ENCODE measurements at places on chromosomes 12 and 14.

- no peak for DNase-seq
Measured at GRCh38 chr14:102275866-102276265, 29.1 kb downstream of the MOK start.

GRCh38 chr14:87041290-87042020 lies 951.5 kb downstream of the GALC start:
- no peak for DNase-seq

DNA sequence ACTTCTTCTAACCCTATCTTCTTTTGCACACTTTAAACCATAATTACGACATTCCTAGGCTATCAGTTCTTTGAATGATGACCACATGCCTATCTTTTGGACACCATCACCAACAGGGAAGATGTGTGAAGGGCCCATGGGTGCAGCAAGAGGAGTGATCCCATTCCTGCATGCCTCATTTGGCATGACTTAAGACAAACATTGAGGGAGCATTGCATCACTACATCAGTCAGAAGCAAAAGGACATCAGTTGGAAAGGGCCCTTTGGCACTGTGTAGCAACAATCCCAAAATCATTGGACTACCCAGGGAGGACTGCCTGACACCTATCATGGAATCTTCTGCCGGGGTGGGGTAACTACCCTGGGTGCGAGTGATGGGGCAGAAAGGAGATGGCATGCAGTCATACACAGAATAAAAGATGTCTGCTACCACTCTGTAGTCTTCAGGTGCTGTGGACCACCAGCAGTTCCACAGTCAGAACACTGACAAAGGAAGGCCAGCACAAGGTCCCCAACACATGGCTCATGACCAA lies 10.7 kb upstream of the TMBIM6 start:
- no peak for DNase-seq

DNA sequence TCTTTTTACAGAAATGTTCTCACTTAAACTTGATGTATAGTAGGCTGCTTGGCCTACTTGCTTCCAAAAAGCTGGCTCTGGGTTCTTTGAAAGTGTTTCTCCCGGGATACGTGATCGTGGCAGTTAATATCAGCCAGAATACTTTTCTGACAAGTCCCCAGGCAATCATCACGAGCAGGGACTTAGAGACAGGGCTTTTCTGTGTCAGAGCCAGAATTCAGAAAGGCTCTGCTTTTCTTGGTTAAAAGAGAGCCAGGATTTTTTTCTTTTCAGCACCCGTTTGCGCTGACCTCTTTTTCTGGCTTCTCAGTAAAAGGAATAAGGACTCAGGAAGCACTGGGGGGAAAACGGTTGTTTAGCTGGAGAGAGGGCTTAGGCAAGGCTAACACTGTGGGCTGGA lies 57.8 kb upstream of the ARHGAP5 start:
- no peak for DNase-seq

DNA sequence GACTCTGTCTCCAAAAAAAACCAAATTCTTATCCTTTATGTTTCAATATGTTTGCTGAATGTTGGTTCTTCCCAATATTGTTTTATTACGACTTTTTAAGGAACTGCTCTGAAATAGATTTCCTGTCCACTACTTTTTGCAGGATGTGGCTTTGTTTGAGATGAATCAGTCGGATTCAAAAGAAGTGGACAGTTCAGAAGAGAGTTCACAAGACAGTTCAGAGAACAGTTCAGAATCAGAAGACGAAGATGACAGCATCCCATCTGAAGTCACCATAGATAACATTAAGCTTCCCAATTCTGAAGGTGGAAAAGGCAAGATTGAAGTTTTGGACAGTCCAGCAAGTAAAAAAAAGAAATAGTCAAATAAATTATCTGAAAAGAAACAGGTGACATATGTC lies 8.2 kb downstream of the NOPCHAP1 start:
- DNase-seq: no peak

GRCh38 chr12:131591136-131591535 lies 119.8 kb upstream of the SFSWAP start:
- DNase-seq: no peak

DNA sequence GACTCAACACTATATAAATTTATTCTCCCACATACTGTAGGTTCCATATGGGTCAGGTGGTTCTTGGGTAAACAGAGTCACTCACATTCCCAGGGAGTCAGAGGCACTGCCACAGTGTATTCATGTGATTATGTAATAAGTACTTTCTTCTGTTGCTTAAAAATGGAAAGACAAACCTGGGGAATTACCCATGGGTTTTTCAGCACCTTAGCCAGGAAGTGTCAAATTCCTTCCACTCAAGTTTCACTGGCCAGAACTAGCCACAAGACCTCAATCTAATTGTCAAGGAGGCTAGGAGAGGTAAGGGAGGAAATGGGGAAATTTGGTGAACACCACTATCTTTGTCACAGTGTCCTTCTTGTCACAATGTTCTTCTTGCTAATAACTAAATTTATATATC lies 333.2 kb upstream of the MDGA2 start:
- no peak for DNase-seq

All from stimulated activated CD8-positive, alpha-beta memory T cell treated with anti-CD3 and anti-CD28 coated beads, Interleukin-4, amount 100 ng/mL, for 48 hours (primary cell).